ENCODE measurements at places on chromosomes 11 and 22.

DNA sequence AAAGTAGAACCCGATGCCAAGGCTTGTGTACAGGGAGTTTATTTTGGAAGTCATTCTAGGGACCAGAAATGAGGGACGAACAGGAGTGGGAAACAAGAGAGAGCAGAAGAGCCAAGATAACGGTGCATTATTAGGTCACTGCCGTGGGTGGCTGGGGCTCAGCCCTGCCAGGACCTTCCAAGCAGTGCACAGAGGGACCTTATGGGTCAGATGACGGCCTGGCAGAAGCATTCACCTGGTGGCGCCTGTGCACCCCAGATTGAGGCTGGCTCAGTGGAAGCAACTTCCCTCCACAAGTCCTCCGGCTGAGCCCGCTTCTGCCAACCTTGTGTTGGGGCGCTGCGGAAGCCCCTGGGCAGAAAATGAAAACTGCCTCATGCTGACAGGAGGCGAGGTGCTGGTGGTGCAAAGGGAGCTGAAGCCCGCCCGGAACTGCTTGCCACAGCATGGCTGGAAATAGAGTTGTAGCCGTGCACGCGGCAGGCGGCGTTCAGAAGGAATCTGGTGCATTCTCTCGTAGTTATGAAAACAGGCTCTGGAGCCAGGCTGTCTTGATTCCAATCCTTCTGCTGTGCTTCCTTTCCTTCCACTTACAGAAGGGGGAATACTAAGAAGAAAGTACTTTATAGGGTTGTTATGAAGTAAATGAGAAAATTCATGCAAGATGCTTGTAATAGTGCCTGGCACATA is 22.2 kb upstream of the TP53I11 start:
- no peak for DNase-seq

GRCh38 chr11:61601512-61601911 is 20.6 kb upstream of the SYT7 start:
- DNase-seq: no peak

DNA sequence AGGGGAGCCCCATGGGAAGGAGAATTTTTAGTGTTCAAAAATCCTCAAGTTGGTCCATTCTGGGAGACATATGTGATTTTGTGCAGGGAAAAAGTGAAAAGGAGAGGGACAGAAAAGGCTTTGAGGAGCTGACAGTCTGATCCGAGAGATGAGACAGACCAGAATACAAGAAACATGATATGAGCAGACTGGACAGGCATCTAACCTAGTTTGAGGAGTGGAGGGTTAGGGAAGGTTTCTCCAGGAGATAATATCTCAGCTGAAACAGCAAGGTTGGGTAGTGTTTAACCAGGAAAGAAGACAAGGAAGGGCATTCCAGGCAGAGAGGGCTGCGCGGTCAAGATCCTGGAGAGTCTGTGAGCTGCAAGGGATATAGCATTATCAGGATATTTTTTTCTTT is 101.4 kb upstream of the NCAM1 start:
- no peak for DNase-seq

- DNase-seq: no peak
Observed at GRCh38 chr11:73553266-73553665, 44.6 kb downstream of the FAM168A start.

- DNase-seq: no peak
Observed at GRCh38 chr11:95279921-95280868, 49.2 kb upstream of the SESN3 start.

DNA sequence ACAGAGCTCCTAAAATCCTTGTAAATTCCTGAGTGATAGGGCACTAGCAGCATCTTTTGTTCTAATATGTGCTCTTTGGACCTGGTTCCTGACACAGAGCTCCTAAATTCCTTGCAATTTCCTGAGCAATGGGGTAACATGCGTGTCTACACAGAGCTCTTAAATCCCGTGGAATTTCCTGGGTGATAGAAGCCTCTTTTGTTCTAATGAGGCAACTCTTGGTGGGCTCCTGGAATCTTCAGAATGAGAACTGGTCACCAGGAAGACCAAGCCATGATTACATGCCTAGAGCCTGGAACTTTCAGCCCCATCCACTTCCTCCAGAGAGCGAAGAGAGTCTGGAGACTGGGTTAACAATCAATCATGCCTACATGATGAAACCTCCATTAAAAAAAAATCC is 19.0 kb downstream of the RSF1 start:
- DNase-seq: no peak

DNA sequence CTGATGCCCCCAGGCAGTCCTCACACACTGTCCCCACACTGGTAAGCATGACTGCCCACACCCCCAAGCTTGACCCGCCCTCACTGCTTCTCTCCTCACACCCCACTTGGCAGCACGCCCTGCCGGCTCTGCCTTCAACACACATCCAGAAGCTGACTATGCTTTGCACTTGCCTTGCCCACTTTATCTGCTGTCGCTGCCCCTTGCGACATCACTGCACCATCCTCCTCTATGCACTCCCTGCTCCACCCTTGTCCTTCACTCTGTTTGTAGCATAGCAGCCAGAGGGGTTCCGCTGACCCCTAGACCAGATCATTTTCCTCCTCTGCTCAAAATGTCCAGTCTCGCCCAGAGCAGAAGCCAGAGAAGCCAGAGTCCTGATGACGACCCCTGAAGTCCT is 25.3 kb upstream of the SLC25A1 start:
- DNase-seq: no peak

GRCh38 chr11:31102875-31103274 is 266.7 kb downstream of the DCDC1 start:
- no peak for DNase-seq

- DNase-seq: no peak
Observed at GRCh38 chr22:38284042-38284402, 11.2 kb upstream of the TMEM184B start.

DNA sequence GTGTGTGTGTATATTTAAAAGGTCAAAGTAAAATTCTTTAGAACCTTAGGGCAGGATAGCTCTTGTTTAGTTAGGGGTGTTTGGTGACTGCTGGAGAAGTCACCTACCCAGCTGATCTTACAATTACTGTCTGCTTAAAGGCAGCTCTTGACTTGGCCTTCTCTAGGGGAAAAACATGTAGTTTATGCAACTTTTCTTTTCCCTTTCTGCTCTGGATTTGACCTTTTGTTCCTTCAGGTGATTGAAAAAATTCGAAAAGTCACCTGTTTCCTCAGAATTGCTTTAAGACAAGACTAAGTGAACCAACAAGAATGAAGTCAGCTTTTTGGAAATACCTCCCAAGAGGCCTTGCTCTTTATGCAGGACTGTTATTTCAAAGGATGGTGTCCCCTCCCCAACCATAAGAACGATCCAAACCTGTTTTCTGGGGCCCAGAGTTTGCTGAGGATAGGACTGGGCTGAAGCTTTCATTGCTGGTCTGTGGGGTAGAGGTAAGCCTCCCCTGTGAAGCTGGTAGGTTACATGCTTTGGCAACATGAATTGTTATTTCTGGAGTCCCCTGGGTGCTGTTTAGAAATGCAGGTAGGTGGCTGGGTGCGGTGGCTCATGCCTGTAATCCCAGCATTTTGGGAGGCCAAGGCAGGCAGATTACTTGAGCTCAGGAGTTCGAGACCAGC is 111.2 kb downstream of the PTPRJ start:
- DNase-seq: no peak

DNA sequence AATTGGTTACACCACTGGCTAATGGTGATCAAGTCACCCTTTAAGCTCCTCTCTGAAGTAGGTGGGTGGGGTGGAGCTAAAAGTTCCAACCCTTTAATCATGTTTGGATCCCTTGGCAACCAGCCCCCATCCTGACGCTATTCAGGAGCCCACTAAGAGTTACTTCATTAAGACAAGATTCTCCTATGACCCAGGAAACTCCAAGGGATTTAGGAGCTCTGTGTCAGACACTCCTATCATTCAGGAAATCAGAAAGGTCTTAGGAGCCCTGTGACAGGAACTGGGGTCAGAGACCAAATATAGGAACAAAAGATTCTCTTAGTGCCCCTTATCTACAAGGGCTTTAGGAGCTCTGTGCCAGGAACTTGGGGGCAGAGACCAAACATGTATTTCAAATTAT is 141.3 kb downstream of the ATG16L2 start:
- DNase-seq: no peak

- no peak for DNase-seq
Observed at GRCh38 chr22:47299863-47300697, 537.6 kb downstream of the TBC1D22A start.

GRCh38 chr11:125871391-125872137 is 15.9 kb upstream of the HYLS1 start:
- DNase-seq: no peak

- no peak for DNase-seq
Observed at GRCh38 chr11:131776211-131776610, 405.8 kb downstream of the NTM start.

GRCh38 chr11:77547863-77548551 is 41.7 kb upstream of the AQP11 start:
- no peak for DNase-seq

DNA sequence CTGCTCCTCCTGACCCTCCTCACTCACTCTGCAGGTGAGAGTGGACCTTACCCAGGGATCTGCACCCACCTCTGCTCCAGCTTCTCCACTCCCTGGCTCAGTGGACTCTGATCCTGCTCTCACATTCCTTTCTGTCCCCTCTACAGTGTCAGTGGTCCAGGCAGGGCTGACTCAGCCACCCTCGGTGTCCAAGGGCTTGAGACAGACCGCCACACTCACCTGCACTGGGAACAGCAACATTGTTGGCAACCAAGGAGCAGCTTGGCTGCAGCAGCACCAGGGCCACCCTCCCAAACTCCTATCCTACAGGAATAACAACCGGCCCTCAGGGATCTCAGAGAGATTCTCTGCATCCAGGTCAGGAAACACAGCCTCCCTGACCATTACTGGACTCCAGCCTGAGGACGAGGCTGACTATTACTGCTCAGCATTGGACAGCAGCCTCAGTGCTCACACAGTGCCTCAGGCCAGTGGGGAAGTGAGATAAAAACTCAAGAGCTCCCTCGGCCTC is 29.7 kb upstream of the VPREB1 start:
- no peak for DNase-seq

DNA sequence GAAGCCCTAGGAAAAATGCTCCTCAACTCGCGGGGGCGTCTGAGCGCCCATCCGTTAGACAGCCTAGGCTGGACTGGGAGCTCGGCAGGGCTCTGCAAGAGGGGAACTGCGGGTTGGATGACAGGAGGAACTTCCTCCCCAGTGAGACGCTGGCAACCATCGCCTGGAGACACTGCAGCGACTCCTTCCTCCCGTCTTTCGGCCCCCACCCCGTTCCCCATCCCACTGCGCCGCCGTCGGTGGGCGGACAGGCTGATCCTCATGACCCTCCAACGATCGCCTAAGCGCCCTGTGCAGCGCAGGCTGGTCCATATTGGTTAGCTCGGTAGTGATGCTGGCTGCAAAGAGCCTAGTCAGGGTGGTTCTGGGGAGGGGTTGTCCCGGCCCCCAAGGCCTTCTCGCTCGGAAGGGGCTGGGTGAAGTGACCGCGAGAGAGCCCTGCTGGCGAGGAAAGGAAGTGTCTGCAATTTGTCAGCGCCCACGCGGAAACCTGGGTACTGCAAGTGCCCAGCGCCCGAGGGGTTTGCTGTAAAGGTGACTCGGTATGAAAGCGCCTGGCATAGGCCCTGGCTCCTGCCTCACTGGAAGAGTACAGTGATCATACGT is 638 bp downstream of the NRGN start:
- DNase-seq: no peak

- no peak for DNase-seq
Observed at GRCh38 chr11:134949121-134950090, 537.4 kb upstream of the B3GAT1 start.

GRCh38 chr11:125286486-125286885 is 121.9 kb downstream of the PKNOX2 start:
- DNase-seq: no peak

GRCh38 chr11:1202776-1203504 is 19.9 kb upstream of the MUC5B start:
- peak; percentile 35 for DNase-seq

GRCh38 chr11:75597636-75598035 is 35.6 kb downstream of the SERPINH1 start:
- DNase-seq: no peak

DNA sequence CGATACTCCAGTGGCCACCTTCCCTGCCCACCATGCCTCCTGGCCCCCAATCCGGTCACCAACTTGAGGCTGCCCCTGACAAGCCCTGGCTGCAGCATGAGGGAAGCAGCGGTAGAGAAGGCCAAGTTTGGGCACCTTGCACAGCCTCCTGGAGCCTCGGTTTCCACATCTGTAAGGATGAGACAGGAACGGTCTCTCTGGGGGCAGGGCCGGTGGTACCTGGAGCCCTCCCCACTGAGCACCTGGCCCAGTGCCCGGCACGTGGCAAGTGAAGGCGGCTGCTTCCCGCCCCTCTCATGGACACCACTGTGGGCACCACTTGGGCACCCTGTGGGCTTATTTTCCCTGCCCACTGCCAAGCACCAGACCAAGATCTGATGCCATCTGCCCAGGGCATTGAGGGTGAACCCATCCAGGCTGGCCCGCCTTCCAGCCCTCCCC is 77.8 kb downstream of the CDKN1C start:
- no peak for DNase-seq

DNA sequence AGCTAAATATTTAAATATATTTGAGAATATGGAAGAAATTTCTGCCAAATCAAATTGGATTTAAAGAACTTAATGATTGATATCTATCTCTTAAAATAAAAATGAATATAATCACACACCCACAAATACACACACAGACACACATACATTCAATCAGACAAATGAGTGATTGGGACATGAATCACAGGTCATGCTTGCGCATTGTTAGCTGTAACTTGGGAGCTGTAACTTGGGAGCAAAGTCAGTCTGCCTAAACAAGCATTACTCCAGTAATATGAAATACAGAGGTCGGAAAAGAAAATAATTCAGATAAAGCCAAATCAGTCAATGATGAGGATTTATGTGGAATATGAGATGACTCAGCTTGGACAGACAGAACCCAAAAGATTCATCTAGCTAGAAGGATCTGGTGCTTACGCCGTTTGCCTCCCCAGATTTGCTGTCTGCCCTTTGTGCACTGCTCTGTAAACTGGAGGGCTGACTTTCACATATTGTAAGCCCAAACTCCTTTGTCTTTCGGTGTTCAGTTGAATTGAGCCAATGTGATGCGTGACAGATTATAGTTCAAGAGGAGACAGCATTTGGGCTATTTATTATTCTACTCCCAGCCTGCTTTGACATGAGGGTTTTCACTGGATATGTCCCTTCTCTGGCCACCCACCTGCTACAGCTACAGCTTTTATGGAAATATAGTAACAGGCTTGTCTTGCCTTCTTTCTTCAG is 1.6 kb downstream of the OR56B1 start:
- no peak for DNase-seq

DNA sequence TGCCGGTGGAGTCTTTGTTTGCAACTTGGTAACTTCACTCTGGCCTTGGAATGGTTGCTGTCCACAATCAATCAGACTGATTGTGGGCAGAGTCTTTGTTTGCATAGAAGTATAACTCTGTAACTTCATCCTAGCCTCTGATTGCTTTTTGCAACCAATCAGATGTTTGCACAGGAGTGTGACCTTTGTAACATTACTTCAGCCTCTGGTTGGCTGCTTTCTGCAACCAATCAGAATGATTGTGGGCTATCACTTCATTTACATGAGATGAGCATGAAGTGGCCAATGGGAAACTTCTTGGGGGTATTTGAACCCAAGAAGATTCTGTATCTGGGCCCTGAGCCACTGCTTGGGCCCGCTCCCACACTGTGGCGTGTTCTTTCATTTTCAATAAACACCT is 79.6 kb upstream of the CLDN5 start:
- DNase-seq: no peak
